Activated naive CD8-positive, alpha-beta T cell treated with anti-CD3 and anti-CD28 coated beads, Interleukin-2, amount 10 ng/mL, durations not matched to agents 7 days and 5 days (primary cell): ENCODE measurements at places on chromosomes 6 and 20.

- H3K27ac ChIP-seq = no peak overlapping the region
- H3K4me1 ChIP-seq = no peaks in the 10 kb centered on the region
These were observed 244.1 kb downstream of the BMP7 start for GRCh38 chr20:57022306-57022705.

DNA sequence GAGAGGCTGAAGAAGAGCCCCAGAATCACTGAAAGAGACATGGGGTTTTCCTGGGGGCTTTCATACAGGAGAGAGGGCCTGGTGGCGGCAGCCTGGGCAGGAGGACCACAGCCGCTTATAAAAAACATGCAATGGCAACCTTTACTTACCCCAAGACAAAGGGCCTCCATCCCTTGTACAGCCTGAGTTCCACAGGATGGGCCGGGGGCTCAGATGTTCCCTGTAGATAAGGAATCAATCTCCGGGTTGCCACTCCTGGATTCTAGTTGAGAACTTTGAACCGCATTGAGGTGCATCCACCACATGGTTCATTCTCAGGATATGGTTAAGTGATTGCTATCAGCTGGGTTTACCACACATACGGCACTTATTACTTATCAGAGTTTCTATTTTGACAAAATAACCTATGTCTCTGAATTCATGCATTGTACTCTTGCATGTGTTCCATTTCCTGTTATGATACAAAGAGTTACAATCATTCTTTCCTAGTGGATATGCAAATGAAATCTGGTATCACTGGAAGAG lies 677.6 kb downstream of the KIF16B start:
- H3K36me3 ChIP-seq = no peaks in the 10 kb centered on the region
- H3K4me3 ChIP-seq = no peak overlapping the region
- no peaks in the 10 kb centered on the region for H3K27me3 ChIP-seq
- peaks cover 4% of the 10 kb centered on the region for H3K4me1 ChIP-seq
- H3K27ac ChIP-seq = no peak overlapping the region
- no peak for DNase-seq

DNA sequence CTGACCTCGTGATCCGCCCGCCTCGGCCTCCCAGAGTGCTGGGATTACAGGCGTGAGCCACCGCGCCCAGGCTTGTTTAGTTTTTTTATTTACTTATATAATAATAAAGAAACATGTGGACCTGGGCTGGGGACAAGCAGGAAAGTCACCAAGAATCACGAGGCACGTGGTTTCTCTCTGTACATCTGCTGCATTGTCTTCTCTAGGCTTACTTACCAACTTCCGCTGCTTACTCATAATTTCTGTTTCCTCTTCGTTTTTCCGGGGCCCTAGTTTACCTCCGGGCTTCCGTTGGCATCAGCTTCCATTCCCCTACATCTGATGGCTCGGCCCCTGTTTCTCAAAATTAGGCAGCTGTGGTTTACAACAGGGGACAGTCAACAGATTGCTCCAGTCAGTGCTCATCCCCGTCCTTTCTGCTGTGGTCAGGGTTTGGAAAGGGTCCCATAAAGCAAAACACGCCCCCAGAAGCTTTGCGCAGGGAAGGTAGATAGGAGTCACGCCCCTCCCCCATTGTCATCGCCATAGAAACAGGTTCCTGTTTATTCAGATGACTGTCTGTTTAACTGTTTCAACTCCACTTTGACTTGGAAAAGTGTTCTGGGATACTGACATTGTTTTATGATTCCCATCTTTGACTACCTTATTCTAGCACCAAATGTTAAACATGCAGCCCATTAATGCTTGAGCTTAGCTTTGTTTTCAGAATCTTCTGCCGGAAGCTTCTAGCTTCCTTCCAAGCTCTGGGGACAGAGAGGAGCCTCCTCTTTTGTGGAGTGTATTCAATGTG lies 31.9 kb upstream of the TXLNB start:
- peaks cover 15% of the 10 kb centered on the region for H3K36me3 ChIP-seq
- H3K27me3 ChIP-seq = no peaks in the 10 kb centered on the region
- DNase-seq = peak; percentile 73
- H3K4me1 ChIP-seq = peaks cover 11% of the 10 kb centered on the region

GRCh38 chr6:40672087-40672486 lies 84.9 kb upstream of the LRFN2 start:
- peaks cover 6% of the 10 kb centered on the region for H3K27me3 ChIP-seq
- no peaks in the 10 kb centered on the region for H3K36me3 ChIP-seq
- H3K4me3 ChIP-seq = no peak overlapping the region
- no peak for DNase-seq
- no peak overlapping the region for H3K27ac ChIP-seq

DNA sequence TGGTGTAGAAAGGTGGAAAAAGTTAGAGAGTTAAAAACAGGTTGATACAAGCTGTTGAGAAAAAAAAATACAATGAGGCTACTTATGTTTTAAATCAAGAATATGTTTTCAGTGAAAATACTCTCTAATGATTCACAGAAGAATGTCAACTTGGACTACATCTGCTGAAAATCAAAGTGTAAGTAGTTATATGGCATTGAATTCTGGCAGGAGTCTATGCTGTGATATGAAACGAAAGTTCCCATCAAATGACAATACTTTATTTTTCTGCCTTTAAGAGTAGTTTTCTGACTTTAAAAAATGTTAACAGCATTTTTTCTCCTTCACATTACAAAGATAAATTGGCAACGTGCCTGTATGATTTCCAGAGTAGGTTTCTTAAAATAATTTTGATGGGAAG lies 158.3 kb downstream of the EYA4 start:
- no peak overlapping the region for H3K27ac ChIP-seq
- no peak for DNase-seq
- no peaks in the 10 kb centered on the region for H3K4me1 ChIP-seq
- no peaks in the 10 kb centered on the region for H3K27me3 ChIP-seq
- no peaks in the 10 kb centered on the region for H3K36me3 ChIP-seq
- H3K4me3 ChIP-seq = no peak overlapping the region

DNA sequence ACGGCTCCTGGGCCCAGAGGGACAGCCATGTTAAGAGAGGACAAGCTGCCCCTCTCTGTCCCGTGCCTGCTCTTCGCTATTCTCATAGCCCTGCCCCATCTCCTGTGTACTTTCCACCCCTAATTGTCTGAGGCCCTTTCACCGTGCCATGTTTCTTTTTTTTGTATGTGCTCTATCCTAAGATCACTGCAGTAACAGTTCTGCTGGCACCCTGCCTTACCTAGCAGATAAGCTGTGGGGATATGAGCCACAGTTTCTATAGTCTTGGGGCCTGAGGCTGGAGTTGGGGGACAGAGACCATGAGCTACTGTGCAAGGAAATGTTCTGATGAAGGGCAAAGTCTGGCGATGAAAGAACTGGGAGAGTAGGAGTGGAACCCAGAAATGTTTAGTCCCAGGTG lies 269.5 kb upstream of the CITED2 start:
- H3K4me3 ChIP-seq = no peak overlapping the region
- H3K4me1 ChIP-seq = peaks cover 11% of the 10 kb centered on the region
- peaks cover 5% of the 10 kb centered on the region for H3K27me3 ChIP-seq
- H3K27ac ChIP-seq = no peak overlapping the region
- no peaks in the 10 kb centered on the region for H3K36me3 ChIP-seq

DNA sequence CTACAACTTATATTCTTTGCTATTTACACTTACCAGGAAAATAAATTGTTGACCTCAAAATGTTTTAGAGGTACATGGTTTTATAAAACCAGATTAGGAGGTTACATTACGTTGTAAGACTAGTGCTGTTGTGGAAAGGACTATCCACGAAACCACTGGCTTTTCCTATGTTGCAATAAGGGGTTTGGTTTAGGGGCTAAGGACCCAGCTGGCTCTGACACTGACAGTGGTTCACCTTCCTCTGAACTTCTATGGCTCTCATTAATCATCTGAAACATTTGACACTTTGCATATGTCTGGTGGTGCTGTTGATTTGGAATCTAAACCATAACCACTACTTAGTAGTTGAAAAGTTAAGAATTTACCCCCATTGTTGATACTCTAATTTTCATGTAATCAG lies 186.7 kb downstream of the NKAIN2 start:
- no peak overlapping the region for H3K4me3 ChIP-seq
- no peak for DNase-seq
- H3K36me3 ChIP-seq = no peaks in the 10 kb centered on the region
- no peaks in the 10 kb centered on the region for H3K4me1 ChIP-seq
- H3K27me3 ChIP-seq = no peaks in the 10 kb centered on the region

- no peak for DNase-seq
- H3K4me1 ChIP-seq = no peaks in the 10 kb centered on the region
- no peaks in the 10 kb centered on the region for H3K27me3 ChIP-seq
- H3K36me3 ChIP-seq = no peaks in the 10 kb centered on the region
- H3K4me3 ChIP-seq = no peak overlapping the region
These were observed 130.6 kb downstream of the TBX18 start for GRCh38 chr6:84633771-84634170.

GRCh38 chr6:13351271-13351670 lies 22.9 kb upstream of the TBC1D7 start:
- peaks cover 2% of the 10 kb centered on the region for H3K36me3 ChIP-seq
- no peak for DNase-seq
- no peak overlapping the region for H3K27ac ChIP-seq
- H3K27me3 ChIP-seq = no peaks in the 10 kb centered on the region

DNA sequence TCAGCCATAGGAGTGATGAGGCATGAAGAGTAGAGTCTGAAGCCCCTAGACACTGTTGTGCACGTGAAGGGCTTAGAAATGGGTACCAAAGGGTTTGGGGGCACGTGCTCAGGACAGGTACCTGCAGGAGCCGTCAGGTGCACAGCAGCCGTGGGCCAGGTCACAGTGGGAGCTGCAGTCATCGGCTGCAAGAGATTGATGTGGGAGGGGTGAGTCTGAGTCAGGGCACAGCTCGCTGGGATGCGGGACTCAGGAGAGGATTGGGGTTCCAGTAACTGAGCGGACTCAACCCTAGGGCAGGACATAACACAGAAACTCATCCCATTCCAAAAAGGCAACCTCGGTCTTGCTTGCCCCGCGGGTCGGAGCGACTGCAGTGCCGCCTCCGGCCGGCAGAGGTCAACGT lies 1.1 kb downstream of the DLK2 start:
- H3K36me3 ChIP-seq = peaks cover 6% of the 10 kb centered on the region
- peak overlapping the region; percentile 82 for H3K4me3 ChIP-seq
- peaks cover 29% of the 10 kb centered on the region for H3K27me3 ChIP-seq

DNA sequence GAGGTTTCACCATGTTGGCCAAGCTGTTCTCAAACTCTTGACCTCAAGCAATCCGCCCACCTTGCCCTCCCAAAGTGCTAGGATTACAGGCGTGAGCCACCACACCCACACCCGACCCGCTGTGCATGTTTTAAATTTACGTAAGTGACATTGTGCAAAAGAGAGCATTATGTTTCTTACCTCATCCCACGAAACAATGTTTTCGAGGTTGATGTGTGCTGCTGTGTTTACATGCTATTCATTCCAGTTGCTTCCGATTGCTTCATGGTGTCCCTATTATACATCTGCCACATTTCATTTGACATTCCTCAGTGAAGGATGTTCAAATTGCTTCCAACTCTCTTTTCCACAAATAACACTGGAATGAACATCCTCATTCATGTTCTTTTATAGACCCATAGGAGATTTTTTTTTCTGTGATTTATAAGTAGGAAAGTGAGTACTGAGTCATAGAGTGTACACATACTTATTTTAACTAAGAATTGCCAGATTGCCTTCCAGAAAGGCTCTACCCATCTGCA lies 403.9 kb upstream of the JARID2 start:
- peaks cover 11% of the 10 kb centered on the region for H3K27me3 ChIP-seq
- no peaks in the 10 kb centered on the region for H3K4me1 ChIP-seq
- no peak overlapping the region for H3K27ac ChIP-seq
- no peak overlapping the region for H3K4me3 ChIP-seq
- no peak for DNase-seq

- no peak overlapping the region for H3K27ac ChIP-seq
- no peak for DNase-seq
- H3K27me3 ChIP-seq = peaks cover 2% of the 10 kb centered on the region
- H3K4me1 ChIP-seq = peaks cover 26% of the 10 kb centered on the region
- peaks cover 4% of the 10 kb centered on the region for H3K36me3 ChIP-seq
These were observed 387.1 kb upstream of the JARID2 start for GRCh38 chr6:14858808-14859207.
